Body of pancreas (tissue), 4 donors: ENCODE measurements at places on chromosomes 11 and 22.

- DNase-seq = no peak
Measured at GRCh38 chr11:31757260-31757835, 53.8 kb downstream of the PAX6 start.

- DNase-seq = no peak
Measured at GRCh38 chr11:40246983-40247382, 1212.5 kb downstream of the LRRC4C start.

- DNase-seq = no peak
Measured at GRCh38 chr11:99098751-99099150, 78.0 kb downstream of the CNTN5 start.

DNA sequence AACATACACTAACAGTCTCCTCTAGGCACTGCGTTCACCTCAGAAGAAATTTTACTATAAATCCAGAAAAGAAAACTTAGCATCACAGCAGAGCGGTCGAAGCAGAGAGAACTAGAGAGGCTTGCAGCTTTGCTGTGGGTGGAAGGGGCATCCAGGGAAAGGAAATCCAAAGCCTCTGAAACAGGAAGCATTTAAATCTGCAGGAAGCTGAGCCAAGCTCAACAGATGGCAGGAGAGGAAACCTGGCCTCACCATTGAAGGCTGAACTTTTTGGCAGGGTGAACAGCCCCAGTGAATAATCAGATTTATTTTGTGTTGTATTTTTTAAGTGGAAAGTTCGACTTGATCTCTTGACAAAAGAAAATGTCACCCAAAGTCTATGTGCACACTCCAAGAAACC is 858.1 kb downstream of the OPCML start:
- no peak for DNase-seq

GRCh38 chr11:67252831-67253239 is 13.4 kb upstream of the GRK2 start:
- DNase-seq = no peak

GRCh38 chr11:98798333-98798732 is 222.4 kb upstream of the CNTN5 start:
- DNase-seq = no peak
